NCI-H526 (cell line): ENCODE measurements at places on chromosomes 7 and 10.
A peak's percentile ranks its signal among the peaks of the same experiment; 100 is the strongest.

GRCh38 chr10:10995120-10995519, 22.6 kb upstream of the CELF2 start:
- DNase-seq: no peak

GRCh38 chr7:83451501-83452045, 197.4 kb downstream of the SEMA3E start:
- no peak for DNase-seq

- no peak for DNase-seq
Observed at GRCh38 chr10:46264336-46264735, 22.5 kb upstream of the ANTXRL start.

DNA sequence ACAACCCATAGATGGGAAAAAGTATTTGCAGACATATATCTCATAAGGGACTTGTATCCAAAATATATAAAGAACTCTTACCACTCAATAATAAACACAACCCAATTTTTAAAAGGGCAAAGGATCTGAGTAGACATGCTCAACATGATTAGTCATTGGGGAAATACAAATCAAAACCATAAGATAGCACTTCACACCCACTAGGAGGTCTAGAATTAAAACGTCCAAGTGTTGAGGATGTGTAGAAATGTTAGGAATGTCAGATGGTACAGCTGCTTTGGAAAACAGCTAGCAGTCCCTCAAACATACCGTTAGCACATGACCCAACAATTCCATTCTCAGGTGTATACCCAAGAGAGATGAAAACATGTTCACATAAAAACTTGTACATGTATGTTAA, 8.3 kb downstream of the PSTK start:
- DNase-seq: no peak

GRCh38 chr10:71363936-71364335, 32.8 kb upstream of the CDH23 start:
- no peak for DNase-seq

DNA sequence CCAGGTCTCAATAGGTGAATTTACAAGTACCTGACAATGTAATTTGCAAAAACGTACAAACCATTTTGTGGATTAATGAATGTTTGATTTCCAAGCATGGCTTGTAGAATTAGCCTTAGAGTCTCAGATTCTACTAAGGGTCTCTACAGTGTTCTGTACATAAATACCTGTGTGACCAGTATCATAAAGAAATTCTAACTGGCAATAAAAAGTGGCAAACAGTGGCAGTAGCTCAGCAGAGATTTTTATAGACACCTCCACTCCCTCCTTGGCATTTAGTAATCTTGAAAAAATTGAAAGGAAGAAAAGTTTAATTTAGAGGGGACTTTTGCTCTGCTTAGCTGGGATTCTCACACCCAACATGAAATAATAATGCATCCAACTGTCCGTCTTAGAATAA, 220.8 kb downstream of the POU6F2 start:
- DNase-seq: no peak

- DNase-seq: no peak
Observed at GRCh38 chr7:471866-472639, 47.6 kb downstream of the PDGFA start.

GRCh38 chr10:71657604-71658466, 61.7 kb downstream of the C10orf105 start:
- DNase-seq: peak; percentile 23

GRCh38 chr10:16699435-16700057, 117.7 kb downstream of the RSU1 start:
- DNase-seq: no peak

DNA sequence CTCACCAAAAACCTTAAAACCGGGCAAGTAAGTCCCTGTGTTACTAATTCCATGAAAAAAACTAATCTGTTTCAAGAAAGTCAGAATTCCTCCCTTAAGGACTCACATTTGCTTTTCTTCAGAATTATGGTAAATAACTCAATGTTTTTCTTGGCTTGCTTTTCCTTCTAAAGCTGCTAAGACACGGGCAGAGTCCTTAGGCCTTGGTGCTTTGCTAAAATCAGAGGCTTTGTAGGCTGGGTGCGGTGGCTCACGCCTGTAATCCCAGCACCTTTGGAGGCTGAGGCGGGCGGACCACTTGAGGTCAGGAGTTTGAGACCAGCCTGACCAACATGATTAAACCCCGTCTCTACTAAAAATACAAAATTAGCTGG, 32.0 kb downstream of the GNA12 start:
- no peak for DNase-seq

GRCh38 chr10:3031490-3031889, 35.9 kb upstream of the PFKP start:
- no peak for DNase-seq

GRCh38 chr7:102310414-102310815, 23.7 kb downstream of the SH2B2 start:
- DNase-seq: no peak

GRCh38 chr10:91354166-91355075, 55.7 kb upstream of the HECTD2 start:
- no peak for DNase-seq

DNA sequence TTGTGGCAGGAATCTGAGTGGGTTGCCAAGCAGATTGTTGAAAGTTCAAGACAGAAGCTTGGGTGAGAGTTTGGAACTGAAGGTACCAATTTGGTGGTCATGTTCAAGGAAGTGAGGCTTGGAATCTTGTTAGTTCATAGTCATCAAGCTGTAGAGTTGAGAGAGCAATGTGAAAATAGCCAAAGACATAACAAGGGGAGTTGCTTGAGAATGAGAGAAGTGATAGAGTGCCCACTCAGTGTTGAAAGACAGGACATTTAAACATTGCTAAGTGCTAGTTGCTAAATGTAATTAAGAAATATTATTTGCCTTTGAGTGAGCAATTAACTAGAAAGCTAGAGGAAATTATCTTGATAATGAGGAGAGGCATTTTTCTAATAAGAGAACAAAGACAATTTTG, 17.0 kb downstream of the ITGB8 start:
- DNase-seq: no peak

DNA sequence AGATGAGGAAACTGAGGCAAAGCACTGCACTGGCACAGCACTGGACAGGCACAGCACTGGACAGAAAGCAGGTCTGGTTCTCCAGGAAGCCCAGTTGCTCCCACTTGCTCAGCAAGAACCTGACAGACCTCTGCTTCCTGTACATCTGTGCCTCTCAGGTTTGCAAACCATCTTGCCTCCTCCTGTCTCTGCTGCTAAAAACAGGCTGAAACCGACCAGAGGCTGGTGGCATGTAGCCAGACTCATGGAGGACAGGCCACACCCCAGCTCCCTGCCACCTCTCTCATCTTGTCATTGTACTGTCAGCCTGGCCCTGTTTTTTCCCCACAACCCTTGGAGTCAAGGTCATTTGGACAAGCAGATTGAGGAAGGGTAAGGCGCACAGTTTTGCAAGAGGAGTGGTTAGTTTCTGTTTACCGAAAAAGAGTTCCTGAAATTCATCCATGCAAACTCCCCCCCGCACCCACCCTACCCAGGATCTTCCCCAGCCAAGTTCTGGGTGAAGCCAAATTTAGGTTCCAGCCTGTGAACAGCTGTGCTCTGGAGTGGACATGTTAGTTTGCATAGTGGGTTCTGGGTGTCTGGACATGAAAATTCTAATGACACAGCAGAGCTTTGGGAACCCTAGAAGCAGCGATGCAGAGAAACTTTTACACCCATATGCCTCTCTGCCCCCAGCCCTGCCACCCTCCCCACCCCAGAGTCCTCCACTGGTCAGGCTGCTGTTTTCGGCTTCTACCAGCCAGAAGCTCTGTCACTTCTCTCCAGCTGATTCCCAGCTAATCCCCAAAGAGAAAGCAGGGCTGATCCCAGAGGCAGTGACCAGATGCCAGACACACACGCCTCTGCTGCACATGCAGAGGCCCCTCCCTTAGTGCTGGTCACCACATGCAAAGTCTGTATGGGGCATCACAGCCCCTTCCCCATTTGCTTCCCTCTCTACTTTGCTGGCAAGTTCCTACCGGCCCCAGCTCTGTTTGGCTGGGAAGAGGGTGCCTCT, 8.5 kb upstream of the C10orf105 start:
- peak; percentile 22 for DNase-seq

- no peak for DNase-seq
Observed at GRCh38 chr7:19146699-19147098, 1.5 kb upstream of the FERD3L start.

GRCh38 chr10:37314862-37315261, 189.5 kb downstream of the ANKRD30A start:
- DNase-seq: no peak

GRCh38 chr10:71878327-71879034, 27.4 kb upstream of the PSAP start:
- DNase-seq: no peak

DNA sequence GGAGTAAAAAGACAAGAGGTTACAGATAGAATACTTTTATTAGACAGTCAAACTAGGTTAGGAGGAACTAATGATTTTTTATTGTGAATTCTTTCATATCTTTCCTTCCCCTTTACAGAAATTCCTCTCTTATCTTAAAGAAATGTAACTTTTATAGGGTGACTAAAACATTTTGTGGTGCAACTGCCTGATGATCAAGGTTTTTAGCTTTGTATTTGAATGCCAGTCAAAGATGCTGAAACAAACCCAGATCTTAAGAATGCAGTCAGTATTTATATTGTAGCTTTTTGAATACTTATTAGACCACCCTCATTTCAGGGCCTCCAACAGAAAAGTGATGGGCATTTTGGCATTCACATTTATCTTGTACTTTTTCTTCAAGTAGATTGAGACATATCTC, 27.4 kb downstream of the TAX1BP1 start:
- DNase-seq: no peak

DNA sequence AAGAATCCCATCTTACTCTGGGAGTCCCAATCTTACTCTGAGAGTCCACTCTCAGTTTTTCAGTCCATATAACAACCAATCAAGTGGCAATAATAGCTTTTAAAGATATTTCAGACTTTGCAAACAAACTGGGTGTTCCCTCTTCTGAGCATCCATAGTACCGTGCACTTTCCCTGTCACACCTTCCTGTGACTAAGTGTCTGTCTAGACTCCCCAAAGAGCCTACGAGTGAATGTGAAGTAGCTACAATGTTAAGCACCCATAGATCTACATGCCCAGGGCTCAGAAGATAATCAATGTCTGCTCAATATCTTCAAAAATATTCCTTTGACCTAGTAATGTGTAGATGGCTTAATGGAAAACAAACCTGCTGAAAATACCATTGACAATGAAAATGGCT, 95.6 kb upstream of the ASAH2 start:
- DNase-seq: no peak

DNA sequence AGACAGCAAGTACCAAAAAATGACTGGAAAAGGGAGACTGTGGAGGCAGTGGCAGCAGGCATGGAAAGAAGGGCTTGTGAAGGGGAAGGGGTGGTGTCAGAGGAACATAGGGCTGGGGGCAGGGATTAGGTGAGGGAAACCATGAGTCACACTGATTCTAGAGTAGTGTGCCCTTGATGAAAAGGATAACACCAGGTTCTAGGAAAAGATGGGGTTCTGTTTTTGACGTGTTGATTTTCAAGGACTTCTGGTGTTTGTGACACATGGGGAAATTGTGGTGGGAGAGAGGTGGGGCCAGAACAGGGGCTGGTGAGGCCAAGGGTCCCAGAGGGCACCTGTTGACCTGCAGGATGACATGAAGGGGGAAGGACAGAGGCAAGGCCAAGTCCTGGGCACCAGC, 57.1 kb downstream of the FIGNL1 start:
- no peak for DNase-seq

DNA sequence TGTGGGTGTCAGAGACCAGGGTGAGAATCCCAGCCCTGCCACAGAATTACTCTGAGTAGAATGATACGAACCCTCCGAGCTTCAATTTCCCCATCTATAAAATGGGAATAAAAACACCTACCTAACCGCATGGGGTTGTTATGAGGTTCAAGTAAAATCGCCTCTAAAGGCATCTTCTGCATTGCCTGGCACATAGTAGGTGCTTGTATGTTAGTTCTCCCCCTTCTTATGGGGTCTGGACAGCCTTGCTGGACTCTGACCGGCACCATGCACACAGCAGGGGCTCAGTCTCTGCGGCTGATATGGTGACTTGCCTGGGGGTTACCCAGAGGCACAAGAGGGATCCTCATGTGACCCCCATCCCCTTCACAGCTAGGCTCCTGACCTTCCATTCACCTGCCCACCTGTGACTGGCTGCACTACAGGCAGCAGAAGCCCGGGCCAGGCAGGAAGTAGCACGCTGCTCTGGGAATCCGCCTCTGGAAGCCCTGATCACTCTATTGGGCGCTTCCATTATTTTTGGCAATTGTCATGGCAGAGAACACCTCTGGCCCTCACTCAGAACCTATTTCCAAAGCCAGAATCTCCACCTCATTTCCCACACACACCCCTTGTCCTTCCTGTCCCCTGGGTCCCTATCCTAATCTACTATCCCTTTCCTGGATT, 6.0 kb downstream of the SH3PXD2A start:
- no peak for DNase-seq

DNA sequence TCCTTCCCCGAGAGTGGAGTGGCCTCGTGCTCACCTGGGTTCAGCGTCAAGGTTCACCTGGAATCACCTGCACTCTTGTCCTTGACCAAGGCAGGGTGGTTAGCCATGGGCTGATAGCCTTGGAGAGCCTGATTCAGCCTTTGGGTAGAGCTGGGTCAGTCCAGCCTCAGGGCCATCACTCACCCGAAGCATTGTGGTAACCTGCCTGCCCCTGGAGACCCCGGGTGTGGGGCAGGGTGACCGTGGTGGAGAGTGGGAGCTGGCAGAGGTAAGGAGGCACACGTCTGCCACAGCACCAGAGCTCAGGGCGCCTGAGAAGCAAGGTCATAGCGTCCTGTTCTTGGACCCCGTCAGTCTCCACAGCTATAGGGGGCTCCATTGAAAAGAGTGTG, 27.8 kb upstream of the WDFY4 start:
- DNase-seq: no peak

DNA sequence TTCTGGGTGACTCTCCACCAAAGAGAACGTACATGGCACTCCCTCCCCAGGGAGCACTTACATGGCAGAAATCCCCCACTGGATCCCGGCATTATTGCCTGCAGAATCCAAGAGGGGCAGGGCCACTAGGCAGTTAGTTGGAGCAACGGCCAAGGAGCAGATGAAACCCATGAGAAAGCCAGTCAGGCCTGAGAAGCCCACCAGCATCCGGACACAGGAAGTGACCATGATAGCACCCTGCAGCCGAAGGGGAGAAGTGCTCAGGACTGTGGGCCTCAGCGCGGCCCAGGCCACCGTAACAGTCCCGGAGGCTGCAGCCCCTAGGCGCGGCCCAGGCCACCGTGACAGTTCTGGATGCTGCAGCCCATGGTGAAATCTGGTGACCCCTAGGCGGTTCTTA, 43.5 kb downstream of the STRA8 start:
- no peak for DNase-seq

GRCh38 chr10:25261110-25261509, 86.3 kb downstream of the GPR158 start:
- DNase-seq: no peak
